ENCODE measurements at places on chromosomes 5 and 9.

DNA sequence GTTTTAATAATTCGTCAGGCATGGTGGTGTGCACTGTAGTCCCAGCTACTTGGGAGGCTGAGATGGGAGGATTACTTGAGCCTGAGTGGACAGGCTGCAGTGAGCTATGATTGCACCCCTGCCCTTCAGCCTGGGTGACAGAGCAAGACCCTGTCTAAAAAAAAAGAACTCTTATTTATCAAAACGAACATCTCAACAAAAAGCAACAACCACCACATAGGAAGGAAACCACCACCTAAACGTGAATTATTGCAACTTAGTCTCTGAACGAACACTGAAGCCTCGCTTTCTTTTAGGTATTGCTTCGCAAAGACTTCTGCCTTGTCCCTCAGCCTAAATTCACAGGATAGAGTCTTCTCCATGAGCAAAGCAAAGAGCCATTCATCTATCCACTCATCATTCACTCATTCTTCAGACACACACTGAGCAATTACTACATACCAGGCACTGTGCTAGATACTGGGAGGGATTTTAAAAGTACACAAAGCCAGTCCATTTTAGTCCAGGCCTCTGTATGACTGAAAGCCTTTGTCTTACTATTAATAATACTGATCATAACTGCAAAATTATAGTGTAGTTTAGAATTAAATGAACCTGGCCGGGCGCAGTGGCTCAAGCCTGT is 57.4 kb downstream of the THBS4 start:
- no peak for DNase-seq

- DNase-seq = no peak
These were observed 18.4 kb upstream of the CNTLN start for GRCh38 chr9:17116400-17116837.

GRCh38 chr9:37801287-37801850 is 772 bp downstream of the DCAF10 start:
- DNase-seq = peak; percentile 57

GRCh38 chr9:100204796-100205195 is 105.8 kb downstream of the INVS start:
- no peak for DNase-seq
